ENCODE measurements at places on chromosomes 1 and 21. TPM values are rescaled to one million over a fixed set of nuclear protein-coding genes. Genes with fewer than 3 reads are reported as not detected.
A peak's percentile ranks its signal among the peaks of the same experiment; 100 is the strongest.

DNA sequence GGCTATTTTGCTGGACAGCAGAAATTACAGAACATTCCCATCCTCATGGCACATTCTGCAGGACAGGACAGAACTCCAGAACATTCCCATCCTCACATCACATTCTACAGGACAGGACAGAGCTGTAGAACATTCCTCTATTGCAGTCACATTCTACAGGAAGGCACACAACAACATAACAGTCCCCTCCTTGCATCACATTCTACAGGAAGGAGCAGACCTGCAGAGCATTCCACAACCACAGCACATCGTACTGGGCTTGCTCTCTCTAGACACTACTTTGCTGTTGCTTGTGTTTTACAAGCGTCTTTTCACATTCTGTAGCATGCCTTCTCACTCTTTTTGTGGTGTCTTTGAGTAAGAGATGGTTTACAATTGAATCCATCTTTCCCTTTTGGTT, 26.8 kb upstream of the ABCB10 start:
- DNase-seq, result no peak

The APOBEC4 gene
- total RNA-seq, result not detected

DNA sequence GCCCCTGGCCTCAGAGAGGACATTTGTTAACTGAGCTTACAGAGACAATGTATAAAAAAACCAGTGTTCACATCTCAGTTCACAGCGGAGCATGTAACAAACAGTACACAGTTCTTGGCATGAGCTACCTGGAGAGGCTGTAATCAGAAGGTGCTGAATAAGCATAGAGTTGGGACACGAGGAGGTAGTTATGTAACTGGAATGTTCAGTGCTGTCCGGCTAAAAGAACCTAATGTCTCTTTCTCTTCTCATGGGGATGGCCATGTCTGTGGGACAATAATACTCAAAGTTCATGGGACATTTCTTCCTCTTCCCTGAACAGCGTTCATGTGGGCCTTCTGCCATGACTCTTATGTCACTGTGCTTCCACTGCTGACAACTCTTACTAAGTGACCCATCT, 17.2 kb upstream of the STX12 start:
- DNase-seq, result no peak

- no peak for DNase-seq
Measured at GRCh38 chr1:105492921-105493320, 1563.6 kb upstream of the PRMT6 start.

The OXCT2 gene
- 8.5 TPM for total RNA-seq

GRCh38 chr21:44013380-44014088, 1.4 kb downstream of the TRAPPC10 start:
- no peak for DNase-seq

DNA sequence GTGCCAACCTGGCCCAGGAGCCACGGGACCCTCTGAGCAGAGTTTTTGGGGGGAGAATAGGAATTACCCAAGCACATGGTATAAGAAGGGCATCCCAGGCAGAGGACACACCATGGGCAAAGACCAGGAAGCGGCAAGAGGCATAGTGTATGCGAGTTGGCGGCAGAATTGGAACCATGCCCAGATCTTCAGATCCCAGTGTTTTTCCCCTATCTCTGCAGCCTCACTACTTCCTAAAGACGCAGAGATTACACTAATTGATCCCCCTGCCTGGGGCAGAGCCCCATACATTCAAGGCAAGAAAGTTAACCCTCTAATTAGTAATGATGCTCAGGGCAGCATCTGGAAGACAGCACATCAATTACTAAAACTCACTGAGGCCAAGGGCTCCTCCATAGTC, 48.2 kb downstream of the SYT2 start:
- no peak for DNase-seq

GRCh38 chr1:181949500-181949899, 112.0 kb downstream of the ZNF648 start:
- DNase-seq, result no peak

DNA sequence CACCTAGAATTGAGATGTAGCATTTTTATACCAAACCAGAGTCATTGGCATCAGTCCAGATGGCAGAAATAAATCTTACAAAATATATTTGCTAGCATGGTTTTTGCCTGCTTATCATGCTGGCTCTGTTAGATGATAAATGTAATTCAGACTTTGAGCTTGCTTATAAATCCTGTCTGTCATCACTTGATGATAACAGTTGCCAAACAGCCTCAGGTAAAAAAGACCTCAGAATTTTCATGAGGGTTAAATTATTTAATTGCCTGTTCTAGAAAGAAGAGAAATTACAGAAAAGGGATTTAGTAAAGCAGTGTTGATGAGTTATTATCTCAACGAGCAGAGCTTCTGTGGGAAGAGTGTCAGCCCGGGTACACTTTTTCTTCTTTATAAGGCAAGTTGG, 83.3 kb downstream of the FNBP1L start:
- no peak for DNase-seq

DNA sequence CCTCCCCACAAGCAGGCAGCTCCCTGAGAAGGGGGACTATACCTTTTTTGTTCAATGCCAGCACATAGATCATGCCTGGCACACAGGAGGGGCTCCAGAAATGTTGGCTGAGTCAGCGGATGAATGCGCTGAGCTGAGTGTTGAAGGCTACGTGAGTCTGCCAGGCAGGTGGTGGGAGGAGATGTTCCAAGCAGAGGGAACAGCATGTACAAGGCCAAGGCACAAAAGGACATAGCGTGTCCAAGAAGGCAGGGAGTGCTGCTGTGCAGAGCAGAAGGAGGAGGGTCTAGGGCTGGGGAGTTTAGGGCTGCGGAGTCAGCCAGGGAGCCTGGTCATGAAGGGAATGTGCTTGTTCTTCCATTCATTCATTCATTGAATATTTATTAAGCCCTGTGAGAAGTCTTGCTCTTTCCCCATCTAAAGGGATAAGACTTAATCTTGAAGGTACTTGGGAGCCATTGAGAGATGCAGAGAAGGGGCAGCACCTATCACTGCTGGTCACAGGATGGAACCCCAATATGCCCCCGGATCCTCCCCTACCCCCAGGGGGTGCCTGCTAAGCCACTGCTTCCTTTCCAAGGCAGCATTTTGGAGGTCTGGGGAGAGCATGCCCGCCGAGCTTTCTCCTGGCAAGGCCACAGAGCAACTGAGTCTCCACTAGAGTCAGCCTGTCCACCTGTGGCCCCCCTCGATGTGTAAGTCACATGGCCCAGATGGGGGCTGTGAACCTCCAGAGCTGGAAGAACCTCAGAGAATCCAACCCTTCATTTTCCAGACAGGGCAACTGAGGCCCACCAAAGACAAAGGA, 31.2 kb upstream of the LAPTM5 start:
- no peak for DNase-seq

DNA sequence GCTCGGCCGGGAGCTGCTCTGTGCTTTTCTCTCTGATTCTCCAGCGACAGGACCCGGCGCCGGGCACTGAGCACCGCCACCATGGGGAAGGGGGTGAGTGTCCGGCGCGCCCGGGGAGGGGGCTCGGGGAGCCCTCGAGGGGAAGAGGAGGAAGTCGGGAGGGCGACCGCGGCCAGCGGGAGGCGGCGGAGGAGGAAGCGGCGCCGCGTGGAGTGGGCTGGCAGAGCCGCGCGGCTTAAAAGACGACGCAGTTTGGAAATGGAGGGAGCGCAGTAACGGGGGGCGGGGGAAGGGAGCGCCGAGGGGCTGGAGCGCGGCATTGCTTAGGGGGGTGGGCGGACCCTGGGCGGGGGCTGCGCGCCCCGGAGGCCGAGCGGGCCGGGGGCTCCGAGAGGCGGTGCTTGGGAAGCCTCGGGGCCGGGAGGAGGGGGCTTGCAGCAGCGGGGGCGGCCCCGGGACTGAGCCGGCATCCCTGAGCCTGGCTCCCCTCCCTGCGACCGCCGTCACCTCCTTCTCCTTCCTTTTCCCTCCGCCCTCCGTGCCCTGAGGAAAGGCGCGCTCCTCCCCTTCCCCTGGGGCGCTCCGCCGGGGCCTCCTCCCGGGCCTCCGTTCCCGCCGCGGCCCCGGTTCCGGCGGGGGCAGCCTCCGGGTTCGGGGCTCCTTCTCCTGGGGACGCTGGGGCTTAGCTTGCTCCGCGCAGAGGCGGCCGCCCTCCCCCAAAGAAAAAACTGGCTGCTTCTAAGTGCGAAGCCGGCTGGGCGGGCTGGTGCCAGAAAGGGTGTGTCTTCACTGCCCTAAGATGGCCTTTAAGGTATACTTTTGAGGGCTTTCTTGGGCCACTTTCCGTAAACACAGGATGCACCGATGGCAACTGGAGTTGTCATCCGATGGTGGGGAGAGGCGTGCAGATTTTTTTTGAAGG, 648 bp downstream of the ATP1A1 start:
- DNase-seq, result peak; percentile 80

Measured in sciatic nerve (tissue), 2 donors.